ENCODE measurements at places on chromosomes 6 and 20.
A peak's percentile ranks its signal among the peaks of the same experiment; 100 is the strongest.

- no peak for DNase-seq
These were observed 43.7 kb downstream of the STK35 start for GRCh38 chr20:2145376-2145775.

GRCh38 chr6:138785079-138785478 lies 10.8 kb upstream of the ECT2L start:
- no peak for DNase-seq

GRCh38 chr6:134061440-134061839 lies 9.0 kb upstream of the SLC2A12 start:
- no peak for DNase-seq

GRCh38 chr6:119658917-119659316 lies 309.4 kb upstream of the MAN1A1 start:
- DNase-seq, result no peak

DNA sequence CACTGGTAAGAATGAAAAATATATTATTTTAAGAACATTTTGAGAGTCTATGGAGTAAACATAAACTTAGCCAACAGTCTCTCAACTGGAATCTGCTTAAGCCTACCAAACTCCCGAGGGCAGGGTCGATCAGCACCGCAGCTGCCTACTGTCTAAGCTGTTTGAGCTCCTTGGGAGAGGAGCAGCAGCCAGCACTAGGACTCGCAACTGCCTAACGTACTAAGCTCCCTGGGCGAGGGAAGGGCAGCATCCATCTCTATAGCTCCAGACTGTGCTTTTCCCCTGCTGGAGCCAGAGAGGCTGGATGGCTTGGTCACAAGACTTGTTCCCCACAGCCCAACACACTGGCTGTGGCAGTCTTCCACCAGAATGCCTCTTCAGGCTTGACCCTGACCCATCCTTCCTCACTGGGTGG lies 96.4 kb downstream of the MOXD1 start:
- DNase-seq, result no peak

- DNase-seq, result no peak
These were observed 6.3 kb downstream of the XKR7 start for GRCh38 chr20:31974296-31974695.

DNA sequence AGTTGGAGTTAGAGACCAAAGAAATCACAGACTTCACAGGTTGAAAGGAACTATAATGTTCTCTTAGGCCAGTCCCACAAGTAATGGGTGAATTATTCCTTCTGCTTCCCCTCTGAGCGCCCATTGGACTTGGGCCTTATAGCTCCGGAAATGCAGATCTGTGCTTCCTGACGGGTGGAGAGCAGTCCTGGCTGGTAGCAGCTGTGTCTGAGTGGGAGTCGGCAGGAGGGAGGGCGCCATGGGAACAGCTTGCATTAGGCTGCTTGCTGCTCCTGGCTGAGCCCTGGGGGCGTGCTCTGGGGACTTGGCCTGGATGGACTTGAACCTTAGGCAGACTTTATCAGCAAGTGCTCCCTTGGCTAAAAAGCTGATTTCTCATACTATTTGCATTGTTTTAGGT lies 18.4 kb upstream of the NUP153 start:
- peak; percentile 40 for DNase-seq

DNA sequence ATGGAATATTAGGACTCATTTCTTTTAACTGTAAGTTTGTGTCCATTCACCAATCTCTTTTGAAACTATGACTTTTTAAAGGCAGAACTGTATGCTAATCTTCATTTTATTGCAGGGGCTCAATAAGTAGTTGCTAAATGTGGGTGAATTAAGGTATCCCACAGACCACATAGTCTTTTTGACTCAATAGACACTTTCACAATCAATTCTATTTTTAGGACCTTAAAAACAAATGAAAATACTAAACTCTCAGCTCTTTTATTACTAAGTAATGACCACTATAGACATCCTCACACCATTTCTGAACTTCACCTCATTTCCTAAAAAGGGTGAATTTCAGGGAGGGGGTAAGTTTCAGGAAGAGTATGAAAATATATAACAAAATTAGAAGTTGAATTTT lies 106.8 kb upstream of the BEND6 start:
- no peak for DNase-seq

- no peak for DNase-seq
These were observed 90.9 kb downstream of the DTD1 start for GRCh38 chr20:18678549-18679419.

GRCh38 chr6:155265843-155266535 lies 2.2 kb downstream of the CLDN20 start:
- no peak for DNase-seq

DNA sequence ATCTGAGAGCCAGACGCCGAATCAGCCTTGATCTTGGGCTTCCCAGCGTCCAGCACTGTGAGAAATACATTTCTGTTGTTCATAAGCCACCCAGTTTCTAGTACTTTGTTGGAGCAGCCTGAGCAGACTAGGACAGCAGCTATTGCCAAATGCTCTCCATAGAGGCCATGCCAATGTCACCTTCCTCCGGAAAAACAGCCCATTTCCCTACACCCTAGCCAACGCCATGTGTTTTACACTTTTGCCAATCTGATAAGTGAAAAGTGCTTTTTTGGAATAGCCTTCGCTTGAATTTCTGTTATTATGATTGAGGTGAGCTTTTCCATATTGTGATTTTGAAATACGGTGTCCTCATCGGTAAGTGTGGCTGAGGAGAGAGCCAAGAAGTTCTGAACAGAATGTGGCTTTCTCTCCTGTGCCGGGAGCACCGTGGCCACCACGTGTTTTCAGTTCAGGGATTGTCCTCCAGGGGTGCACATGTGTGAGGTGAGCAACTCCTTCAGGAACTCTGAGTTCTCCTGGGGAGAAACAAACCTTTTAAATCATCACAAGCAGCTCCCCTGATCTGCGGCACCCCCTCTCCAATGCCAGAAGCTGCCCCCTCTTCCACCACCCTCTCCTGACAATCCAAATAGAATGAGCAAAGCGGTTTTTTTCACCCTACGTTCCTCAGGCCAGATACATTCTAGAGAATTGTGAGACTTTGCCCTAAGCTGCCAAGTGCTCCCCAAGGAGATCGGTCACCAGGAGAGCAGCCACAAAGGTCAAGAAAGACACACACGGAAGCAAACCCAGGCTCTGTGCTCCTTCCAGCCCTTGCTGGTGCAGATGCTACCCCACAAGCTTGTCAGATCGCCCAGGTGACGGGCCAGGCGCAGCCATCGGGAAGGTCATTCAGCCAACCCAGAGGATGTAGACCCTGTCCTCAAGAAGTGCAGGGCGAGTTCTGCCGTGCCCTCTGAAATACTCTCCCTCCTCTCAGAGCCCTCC lies 36.0 kb downstream of the TAF8 start:
- DNase-seq, result no peak

DNA sequence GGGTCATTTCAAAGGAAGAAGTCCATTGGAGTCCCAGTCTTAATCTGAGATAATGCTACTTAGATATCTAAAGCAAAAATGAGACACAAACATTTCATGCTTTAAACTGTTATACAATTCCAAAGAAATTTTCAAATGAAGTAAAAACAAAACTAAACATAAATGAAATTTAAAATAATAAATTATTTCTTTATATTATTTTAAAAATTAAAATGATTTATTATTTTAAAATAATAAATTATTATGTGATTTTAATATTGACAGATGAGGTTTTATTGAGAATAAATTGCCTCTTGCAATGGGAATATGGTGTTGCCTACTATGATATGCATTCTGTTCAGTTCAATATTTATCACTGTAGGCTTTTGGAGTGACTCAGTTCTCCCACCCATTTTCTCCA lies 93.7 kb upstream of the BACH2 start:
- no peak for DNase-seq

GRCh38 chr6:159399751-159400221 lies 230.6 kb downstream of the FNDC1 start:
- no peak for DNase-seq

Measured in AG20443 (cell line).